MCF 10A (cell line): ENCODE measurements at places on chromosomes 2 and 18. TPM values are rescaled to one million over a fixed set of nuclear protein-coding genes. Genes with fewer than 3 reads are reported as not detected.

Gene SLC4A3
- 4.2 and 4.7 TPM in 2 replicates for total RNA-seq

DNA sequence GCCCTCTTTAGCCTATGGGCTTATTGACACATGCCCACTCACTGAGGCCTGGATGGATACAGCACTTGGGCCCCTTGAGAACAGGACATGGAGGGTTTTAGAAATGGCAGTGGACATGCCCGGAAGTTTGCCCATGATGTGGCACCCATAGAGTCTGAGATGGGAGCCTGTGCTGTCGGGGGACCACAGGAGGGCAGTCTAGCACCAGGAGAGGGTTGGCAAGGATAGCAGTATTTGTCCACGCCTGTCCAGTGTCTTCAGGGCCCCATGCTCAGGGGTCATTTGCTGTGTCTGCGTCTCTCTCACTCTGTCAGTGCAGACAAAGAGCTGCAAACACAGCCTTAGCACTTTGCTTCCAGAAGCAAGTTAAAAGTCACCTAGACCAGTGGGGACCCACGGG, 48.7 kb downstream of the IL1RL2 start:
- H3K27me3 ChIP-seq = no peaks in the 10 kb centered on the region
- no peak overlapping the region for H3K4me3 ChIP-seq
- no peak overlapping the region for H3K27ac ChIP-seq
- H3K4me1 ChIP-seq = peaks cover 5% of the 10 kb centered on the region

Gene FAP
- total RNA-seq = 8.7 and 12.1 TPM in 2 replicates

GRCh38 chr2:105781274-105781978, 36.7 kb downstream of the NCK2 start:
- H3K36me3 ChIP-seq = peaks cover 6% of the 10 kb centered on the region
- H3K4me1 ChIP-seq = peaks cover 13% of the 10 kb centered on the region
- H3K27me3 ChIP-seq = no peaks in the 10 kb centered on the region
- H3K27ac ChIP-seq = no peak overlapping the region
- peak; percentile 40 for DNase-seq

Gene BOLL
- total RNA-seq = not detected in 2 replicates

- H3K27me3 ChIP-seq = no peaks in the 10 kb centered on the region
- H3K27ac ChIP-seq = no peak overlapping the region
- H3K4me3 ChIP-seq = no peak overlapping the region
These were observed 27.3 kb upstream of the GREB1 start for GRCh38 chr2:11506611-11506969.

GRCh38 chr2:227903381-227903780, 31.9 kb downstream of the DAW1 start:
- H3K4me3 ChIP-seq = no peak overlapping the region
- H3K36me3 ChIP-seq = no peaks in the 10 kb centered on the region
- no peak overlapping the region for H3K27ac ChIP-seq
- peaks cover under 1% of the 10 kb centered on the region for H3K4me1 ChIP-seq
- DNase-seq = no peak

GRCh38 chr2:29014331-29014730, 33.2 kb downstream of the TOGARAM2 start:
- H3K36me3 ChIP-seq = no peaks in the 10 kb centered on the region
- H3K4me3 ChIP-seq = no peak overlapping the region
- H3K4me1 ChIP-seq = no peaks in the 10 kb centered on the region
- DNase-seq = no peak
- no peaks in the 10 kb centered on the region for H3K27me3 ChIP-seq
- H3K27ac ChIP-seq = no peak overlapping the region
